Smooth muscle cell of the coronary artery (primary cell): ENCODE measurements at places on chromosomes 5 and 9. TPM values are rescaled to one million over a fixed set of nuclear protein-coding genes. Genes with fewer than 3 reads are reported as not detected.

The GABRA6 gene
- not detected in 2 replicates for total RNA-seq

The IL33 gene
- total RNA-seq, result 64.8 and 186 TPM in 2 replicates

The PRR7 gene
- total RNA-seq, result 2.0 and 6.4 TPM in 2 replicates

The LCN2 gene
- not detected in 2 replicates for total RNA-seq

The HTR1A gene
- not detected in 2 replicates for total RNA-seq

The FRMPD1 gene
- total RNA-seq, result 0.12 TPM in 1 of 2 replicates, not detected in the other

The LHX3 gene
- not detected in 2 replicates for total RNA-seq

The TRPM3 gene
- 0.90 and 11.9 TPM in 2 replicates for total RNA-seq

The IL3 gene
- total RNA-seq, result not detected in 2 replicates

The ENDOG gene
- 16.0 and 25.9 TPM in 2 replicates for total RNA-seq

The LCP2 gene
- not detected in 2 replicates for total RNA-seq

The ELOVL7 gene
- under 0.01 TPM in 1 of 2 replicates, not detected in the other for total RNA-seq

The MAMDC4 gene
- 0.59 and 0.75 TPM in 2 replicates for total RNA-seq

The PCDHGC4 gene
- total RNA-seq, result 0.90 and 2.5 TPM in 2 replicates

The F2RL1 gene
- total RNA-seq, result 22.8 and 26.8 TPM in 2 replicates

The AP3S1 gene
- 61.5 and 88.2 TPM in 2 replicates for total RNA-seq
